ENCODE measurements at places on chromosomes 16 and 17.

DNA sequence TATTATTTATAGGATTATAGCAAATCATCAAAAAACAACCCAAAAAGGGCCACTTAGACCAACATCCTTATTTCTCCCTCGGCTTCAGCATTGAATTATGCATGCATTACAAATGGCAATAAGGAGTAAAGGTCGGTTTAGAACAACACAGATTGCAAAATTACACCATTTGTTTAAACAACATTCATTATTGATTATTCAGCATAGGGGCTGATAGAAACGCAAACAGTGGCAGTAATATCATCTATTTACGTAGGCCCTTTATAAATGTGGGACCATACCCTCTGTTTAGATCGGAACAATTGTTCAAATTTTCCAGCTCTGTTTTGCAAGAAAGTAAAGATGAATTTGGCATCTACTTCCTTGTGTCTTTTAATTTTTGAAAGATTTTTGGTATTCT, 153.3 kb downstream of the WWOX start:
- DNase-seq: no peak

DNA sequence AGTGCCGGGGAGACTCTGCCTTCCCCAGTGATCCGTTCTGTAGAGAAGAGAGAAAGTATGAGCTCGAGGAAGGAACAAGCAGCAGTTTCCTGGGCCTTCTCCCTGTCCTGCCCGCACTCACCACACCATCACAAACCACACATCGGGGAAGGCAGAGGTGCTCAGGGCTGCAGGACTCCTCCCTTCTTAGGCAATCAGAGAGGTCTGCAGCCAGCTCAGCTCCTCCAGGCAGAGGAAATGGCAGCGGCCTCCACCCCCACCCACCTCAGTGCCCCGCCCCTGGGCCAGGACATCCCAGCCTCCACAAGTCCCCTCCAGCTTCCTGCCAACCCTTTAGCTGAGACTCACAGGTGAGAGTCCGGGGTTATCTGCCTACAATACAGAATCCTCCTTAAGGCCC, 2.0 kb downstream of the ZNF319 start:
- no peak for DNase-seq

GRCh38 chr16:21619765-21620425, 20.5 kb downstream of the METTL9 start:
- DNase-seq: no peak

- no peak for DNase-seq
These were observed 12.7 kb downstream of the SCGB1C2 start for GRCh38 chr17:149897-150584.

DNA sequence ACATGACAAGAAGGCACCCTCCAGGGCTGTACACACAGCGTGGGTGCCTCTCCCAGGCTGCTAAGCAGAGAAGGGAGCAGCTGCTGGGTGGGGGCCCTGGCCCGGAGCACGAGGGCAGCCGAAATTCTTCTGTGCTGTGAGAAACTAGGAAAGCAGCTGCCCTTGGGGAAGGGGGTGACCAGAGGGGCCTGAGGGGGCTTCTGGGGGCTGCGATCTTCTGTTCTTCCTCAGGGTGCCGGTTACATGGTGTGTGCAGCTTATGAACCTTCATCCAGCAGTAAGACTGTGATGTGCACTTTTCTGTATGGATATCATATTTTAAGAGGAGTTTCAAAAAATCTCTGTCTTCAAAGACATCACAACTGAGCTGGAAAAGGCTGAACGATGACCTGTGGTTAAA, 43.2 kb upstream of the METRNL start:
- no peak for DNase-seq

DNA sequence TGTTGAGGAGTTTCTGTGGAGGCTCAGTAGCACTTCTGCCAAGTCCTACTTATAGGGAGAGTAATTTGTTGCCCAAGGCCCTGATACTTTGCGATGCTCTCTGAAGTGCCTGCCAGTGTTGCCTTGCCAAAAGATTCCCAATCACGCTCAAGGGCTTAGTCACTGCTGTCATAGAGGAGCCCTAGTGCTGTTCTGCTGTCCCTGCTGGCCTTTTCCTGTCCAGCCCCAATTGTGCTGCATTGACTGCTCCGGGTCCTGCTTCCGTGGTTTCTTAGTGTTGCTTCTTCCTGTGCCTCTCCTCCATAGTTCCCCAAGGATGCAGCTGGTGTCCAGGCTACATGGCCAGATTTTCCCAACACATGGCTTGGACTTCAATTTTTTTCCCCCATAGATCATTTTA, 13.9 kb downstream of the NUP93 start:
- DNase-seq: peak; percentile 60

GRCh38 chr17:37194208-37194607, 181.6 kb upstream of the C17orf78 start:
- no peak for DNase-seq

DNA sequence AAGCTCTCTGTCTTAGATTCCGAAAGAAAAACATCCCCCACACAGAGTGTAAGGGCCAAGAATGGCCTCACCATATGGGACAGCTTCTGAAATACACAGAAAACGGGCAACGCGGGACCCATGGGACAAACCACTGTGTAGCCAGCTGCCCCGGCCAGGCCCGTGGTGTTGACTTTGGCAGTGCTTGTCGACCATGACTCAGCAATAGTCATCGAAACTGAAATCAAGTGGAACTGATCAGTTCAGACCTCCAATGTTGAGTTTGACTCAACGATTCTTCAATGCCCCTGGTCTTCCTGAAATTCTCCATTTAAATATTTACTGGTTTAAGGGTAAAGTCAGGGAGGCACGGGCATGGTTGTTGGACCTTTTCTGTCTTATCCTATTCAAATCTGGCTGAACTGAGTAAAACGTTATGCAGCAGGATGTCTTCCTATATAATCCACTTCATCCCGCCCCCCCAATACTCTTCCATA, 27.5 kb downstream of the ZFHX3 start:
- DNase-seq: peak; percentile 98

GRCh38 chr16:3873482-3874173, 6.9 kb downstream of the CREBBP start:
- no peak for DNase-seq

DNA sequence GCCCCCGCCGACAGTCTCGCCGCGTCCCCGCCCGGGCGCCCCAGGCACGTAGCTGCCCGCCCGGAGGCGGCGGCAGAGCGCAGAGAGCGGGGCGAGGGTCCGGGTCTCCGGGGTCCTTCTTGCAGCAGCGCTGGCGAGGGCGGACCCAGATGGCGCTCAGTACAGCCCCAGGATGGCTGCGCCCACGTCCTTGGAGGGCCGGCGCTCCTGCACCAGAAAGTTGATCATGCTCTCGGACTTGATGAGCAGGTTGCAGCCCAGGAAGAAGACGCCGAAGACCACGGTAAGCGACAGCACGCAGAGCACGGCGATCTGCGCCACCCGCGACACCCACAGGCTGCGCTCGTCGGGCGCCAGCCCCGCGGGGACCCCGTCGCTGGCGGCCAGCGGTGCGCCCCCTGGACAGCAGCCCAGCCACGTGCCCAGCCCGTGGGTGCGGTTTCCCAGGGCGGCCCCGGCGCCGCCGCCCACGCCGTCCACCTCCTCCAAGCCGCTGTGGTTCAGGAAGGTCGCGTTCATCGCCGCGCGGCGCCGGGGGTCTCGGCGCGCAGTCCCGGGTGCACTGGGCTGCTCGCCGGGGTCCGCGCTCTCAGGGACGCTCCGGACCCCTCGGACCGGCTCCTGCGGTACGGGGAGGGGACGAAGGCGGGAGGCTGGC, 435 bp downstream of the RPRML start:
- no peak for DNase-seq

DNA sequence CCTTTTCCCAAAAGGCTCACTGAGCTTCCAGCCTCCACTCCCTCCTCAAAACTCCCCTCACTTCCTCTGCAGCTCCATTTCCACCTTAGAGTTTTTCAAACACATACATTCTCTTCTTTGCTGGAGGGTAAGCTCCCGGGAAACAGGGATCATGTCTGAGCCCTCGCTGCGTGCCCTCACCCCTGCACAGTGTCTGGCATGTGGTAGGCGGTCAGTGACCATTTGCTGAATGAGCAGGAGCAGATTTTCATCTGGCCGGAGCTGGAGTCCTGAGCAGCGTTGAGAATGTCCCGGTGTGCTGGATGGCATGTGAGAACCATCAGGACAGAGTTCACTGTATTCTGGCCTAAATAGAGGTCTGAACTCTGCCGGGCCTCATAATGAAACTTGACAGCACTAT, 274.5 kb downstream of the GRIN2A start:
- no peak for DNase-seq

GRCh38 chr17:49218941-49219913, 8.7 kb downstream of the ABI3 start:
- no peak for DNase-seq

GRCh38 chr17:79740413-79740812, 9.7 kb downstream of the ENPP7 start:
- DNase-seq: no peak

DNA sequence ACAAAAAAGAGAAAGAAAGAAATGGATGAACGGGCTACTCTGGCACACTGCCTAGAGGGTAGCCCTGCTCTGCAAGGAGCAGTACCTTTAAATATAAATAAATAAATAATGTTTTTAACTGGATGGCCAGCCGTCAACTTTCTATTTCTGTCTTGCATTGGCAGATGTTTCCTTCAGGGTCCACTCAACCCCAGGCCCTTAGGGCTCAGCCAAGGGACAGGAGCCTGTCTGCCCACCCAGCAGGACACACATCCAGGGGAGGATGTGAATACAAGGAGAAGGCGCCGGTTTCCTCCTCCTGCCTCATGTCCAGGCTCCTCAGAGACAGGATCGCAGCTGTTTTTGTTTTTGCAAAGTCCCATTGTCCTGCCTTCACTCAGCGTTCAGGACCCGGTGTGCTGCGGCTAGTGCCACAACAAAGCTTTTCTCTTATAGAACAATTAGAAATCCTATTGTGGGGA, 22.6 kb downstream of the TTYH2 start:
- DNase-seq: no peak

DNA sequence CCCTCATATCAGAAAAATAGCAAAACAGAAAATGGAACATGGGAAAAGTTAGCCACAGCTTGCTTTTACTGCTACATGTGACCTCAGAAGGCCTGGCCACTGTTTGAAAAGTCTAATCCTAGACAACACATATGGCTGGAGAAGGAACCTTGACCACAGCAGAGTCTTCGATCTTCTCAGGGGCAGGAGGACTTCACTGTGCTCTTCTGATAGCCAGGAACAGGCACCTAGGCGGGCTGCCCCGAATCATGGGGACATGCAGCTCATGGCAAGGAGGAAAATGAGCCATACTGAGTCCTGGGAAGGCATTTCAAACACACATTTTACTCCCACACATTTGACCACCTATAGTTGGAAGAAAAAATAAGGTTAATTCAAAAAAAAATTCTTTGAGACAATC, 31.1 kb upstream of the ADORA2B start:
- no peak for DNase-seq

DNA sequence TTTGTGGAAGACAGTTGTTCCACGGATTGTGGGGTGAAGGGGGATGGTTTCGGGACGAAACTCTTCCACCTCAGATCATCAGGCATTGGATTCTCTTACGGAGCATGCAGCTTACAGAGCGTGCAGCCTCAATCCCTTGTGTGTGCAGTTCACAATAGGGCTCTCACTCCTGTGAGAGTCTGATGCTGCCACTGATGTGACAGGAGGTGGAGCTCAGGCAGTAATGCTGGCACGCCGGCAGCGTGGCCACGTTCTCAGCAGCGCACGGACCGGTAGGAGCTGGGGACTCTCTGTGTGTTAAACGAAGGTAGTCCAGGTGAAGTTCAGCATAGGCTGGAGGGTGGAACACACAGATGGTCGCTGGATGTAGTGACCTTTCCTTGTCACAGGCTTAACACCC, 37.8 kb downstream of the SEC14L1 start:
- DNase-seq: no peak

GRCh38 chr17:60676758-60677307, 818 bp upstream of the BCAS3 start:
- DNase-seq: no peak
